ENCODE measurements at places on chromosomes 13 and 19.
A peak's percentile ranks its signal among the peaks of the same experiment; 100 is the strongest.

GRCh38 chr13:75876142-75877050 lies 240.3 kb downstream of the LMO7 start:
- peak; percentile 43 for DNase-seq

GRCh38 chr19:46981286-46981945 lies 38.2 kb upstream of the NPAS1 start:
- no peak for DNase-seq

- DNase-seq = no peak
Measured at GRCh38 chr19:19285686-19286085, 12.6 kb upstream of the TM6SF2 start.

- DNase-seq = no peak
Measured at GRCh38 chr19:8413629-8413995, 507 bp downstream of the MARCHF2 start.

DNA sequence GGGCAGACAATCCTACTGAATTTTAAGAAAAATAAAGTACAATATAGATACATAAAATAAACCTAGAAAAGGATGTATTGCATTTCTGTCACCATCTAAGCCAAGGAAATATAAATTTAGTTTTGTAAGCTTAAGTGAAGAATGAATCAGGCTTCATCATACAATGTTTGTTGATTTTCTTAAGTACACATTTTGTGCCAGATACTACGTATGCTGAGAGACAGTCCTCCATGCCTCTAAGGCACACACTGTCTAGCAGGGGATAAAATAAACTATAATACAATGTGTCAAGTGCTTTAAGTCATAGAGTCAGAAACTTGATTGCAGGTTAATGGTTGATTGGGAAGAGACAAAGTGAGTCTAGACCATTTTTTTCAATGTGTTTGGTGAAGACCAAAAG lies 465.7 kb downstream of the TBC1D4 start:
- DNase-seq = no peak

DNA sequence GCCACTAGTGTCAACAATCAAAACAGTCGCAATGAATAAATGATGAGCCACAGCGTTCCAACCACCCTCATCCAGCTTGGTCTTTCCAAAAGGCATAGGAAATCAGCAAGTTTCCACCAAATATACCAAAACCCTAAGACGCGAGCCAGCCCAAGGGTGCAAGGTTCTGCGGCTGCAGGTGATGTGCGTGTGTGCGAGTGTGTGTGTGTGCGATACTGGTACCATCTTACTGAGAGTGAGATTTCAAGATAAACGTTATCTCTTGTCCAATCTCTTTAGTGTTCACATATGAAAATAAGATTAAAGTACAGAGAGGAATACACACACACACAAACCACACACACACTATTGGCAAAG lies 895 bp upstream of the TRPC4 start:
- no peak for DNase-seq

- DNase-seq = no peak
Measured at GRCh38 chr19:49336482-49337266, 1.5 kb downstream of the CD37 start.

- no peak for DNase-seq
Measured at GRCh38 chr19:29525901-29526729, at the start of gene VSTM2B. VSTM2B (plus strand) TSS chr19:29525994; CDS start chr19:29526584, 590 bp downstream.

- DNase-seq = peak; percentile 68
Measured at GRCh38 chr19:15332311-15332996, at the start of gene BRD4. BRD4 (minus strand) TSS chr19:15332539; CDS start chr19:15273099, 59,440 bp downstream.

- DNase-seq = no peak
Measured at GRCh38 chr19:32542477-32543108, 38.4 kb upstream of the PDCD5 start.

DNA sequence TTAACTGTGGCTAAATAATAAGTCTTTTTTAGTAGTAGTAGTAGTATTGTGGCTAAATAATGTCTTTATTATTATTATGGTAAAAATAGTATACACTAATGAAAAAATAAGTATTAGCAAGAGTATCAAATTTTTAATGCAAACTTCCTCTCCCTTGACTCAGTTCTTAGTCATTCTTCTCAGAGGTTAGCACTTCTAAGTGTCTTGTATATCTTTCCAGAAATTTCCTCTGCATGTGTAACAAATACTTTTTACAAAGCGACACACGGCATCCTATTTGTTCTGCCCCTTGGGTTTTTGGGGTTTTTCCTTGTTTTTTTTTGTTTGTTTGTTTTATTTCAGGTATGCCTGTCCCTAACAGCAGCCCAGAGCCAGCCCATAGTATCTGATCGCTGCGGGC lies 20.9 kb downstream of the SIN3B start:
- DNase-seq = no peak

- no peak for DNase-seq
Measured at GRCh38 chr19:8305798-8306197, 2.4 kb downstream of the CD320 start.

DNA sequence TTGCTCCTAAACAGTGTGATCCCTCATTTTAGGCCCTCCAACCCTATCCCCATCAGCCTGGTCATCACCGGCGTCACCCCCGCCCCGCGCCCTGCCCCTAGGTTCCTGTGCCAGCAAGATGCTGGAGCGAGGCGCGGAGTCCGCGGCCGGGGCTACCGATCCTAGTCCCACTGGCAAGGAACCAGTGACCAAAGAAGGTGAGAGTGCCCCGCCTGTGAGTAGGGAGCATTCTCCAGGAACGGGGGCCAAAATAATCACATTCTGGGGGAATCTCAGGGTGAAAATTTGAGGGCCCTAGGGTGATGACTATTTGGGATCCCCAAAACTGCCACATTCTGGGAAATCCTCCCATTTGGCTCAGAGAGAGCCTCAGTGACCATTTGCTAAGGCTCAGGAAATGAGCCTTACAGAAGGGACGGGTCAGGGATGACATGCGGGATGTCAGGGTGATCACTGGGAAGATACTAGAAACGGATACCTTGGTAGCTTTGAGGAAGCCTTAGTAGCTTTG lies 1.4 kb downstream of the ZNF575 start:
- DNase-seq = no peak

DNA sequence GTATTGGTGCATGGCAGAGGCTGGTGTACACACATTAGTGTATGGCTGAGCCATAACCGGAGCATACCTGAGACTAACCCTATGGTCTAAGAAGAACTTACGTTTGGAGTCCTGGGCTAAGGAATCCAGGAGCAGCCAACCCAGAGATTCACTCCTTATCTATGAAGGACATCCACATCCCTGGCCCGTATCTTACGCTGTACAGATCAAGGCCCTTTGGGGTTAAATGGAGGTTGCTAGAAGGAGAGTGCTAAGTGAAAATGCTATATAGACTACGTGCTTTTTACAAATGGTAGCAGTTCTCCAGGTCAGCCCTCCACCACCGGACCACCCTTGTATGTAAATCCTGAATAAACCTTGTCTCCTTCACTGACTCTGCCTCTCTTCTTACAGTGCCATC lies 1.9 kb upstream of the SUGT1 start:
- DNase-seq = no peak

- DNase-seq = no peak
Measured at GRCh38 chr13:94609196-94609595, 7.5 kb downstream of the GPR180 start.

DNA sequence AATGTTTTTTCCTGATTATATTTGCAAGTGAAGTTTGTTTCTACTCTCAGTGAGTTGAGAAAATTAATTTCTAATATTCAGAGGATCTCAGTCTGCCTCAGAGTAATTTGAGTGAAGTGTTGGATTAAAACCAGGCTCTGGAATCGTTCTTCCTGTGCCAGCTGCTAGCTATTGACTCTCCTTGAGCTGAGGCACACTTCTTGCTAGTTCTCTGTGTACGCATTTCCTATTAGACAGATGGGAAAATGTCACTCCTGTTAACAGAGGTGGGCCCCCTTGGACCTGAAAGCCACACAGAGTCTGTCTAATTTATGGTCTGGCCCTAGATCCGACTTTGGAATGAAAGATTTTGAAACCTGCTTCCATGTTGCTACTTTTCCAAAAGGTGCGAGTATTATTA lies 107.6 kb upstream of the RNF113B start:
- no peak for DNase-seq

DNA sequence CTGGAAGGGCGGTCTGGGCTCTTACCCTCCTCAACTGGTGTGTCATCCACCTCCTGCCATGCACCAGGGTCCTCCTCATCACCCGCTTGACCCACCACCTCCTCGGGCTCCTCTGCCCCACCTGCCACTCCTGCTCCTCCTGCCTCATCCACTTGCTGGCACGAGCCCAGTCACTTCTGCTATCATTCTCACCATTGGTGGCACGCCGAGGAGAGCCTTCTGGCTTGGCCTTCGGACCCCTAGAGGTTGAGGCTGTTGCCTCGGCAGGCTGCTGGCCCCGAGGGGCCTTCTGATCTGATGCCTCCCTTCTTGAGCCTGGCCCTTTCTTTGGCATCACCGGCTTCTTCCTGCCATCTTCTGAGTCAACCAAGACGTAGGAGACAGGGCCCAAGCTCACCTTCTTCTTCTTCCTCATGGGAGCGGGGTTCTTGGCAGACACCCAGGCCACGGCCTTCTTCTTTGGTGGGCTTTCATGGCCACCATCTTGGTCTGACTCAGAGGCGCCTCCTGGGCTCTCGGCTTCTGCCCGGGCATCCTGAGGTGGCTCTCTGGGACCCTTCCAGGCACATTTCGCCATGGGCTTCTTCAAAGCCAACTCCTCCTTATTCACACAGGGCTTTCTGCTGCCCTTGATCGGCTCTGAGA lies 1.7 kb downstream of the PNMA8A start:
- DNase-seq = no peak

DNA sequence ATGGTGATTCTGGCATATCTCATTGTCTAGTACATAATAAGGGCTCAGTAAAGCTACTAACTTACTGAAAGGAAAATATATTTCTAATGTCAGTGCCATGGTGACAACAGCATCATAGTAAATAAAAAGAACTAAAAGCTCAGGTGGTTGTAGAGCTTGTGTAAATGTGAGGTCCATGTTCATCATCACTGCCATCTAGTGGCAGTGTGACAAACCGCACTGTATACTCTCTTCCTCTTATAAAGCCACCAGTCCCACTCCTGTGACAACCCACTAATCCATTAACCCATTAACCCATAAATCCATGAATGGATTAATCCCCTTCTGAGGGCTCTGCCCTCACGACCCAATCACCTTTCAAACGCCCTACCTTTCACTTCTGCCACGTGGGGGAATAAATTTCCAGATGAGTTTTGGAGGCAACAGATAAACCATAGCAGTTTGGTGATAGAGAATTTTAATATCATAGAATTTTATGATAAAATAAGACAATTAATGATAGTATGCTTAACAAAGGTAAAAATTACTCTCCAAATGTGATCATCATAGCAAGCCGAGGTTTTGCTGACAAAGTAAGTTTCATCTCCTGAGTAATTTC lies 160.4 kb upstream of the SGCG start:
- DNase-seq = peak; percentile 21

- DNase-seq = no peak
Measured at GRCh38 chr13:62433660-62434059, 1018.0 kb upstream of the PCDH20 start.

DNA sequence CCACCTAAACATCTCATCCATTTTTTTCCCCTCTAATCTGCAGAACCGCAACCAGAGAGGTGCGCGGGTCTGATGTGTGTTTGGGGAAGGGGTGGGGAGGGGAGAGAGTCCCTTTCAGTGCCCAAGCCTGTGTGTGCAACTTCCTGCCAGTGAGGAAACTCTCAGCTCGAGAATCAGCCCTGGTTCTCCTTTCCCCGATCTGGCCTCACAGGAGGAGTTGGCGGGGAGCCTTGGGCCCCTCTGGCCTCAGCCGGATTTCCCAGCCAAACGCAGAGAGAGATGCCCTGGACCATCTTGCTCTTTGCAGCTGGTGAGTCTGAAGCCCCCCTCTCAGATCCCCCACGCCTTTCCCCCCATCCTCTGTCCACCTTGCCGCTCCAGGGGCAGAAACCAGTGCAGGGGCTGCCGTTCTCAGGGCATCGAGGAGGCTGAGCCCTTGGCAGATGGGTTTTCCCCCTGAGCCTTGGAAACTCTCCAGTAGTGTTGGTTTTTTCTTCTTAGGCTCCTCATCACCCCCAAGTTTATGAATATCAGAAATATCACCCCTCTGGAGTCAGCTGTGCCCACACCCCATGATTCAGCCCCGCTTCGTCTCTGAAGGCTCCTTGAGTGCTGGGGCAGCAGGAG lies at the start of gene C19orf38:
TSS of gene C19orf38 (plus strand) at position 186 of the 627 bp plus-strand sequence. CDS start at position 280, 94 bp downstream.
- no peak for DNase-seq
